ENCODE measurements at places on chromosomes 2 and 18. TPM values are rescaled to one million over a fixed set of nuclear protein-coding genes. Genes with fewer than 3 reads are reported as not detected.

Gene IL18R1
- total RNA-seq: 14.9 TPM

Gene CENPA
- 0.63 TPM for total RNA-seq

Gene OTX1
- total RNA-seq: not detected

Gene CPS1
- total RNA-seq: 6.7 TPM

Gene FAM161A
- total RNA-seq: 3.7 TPM

Gene GALNT5
- 0.47 TPM for total RNA-seq

Gene ASPRV1
- 1.6 TPM for total RNA-seq

Gene KANSL3
- total RNA-seq: 48.8 TPM

Gene IFT172
- total RNA-seq: 40.3 TPM

Gene TRIM54
- total RNA-seq: 0.31 TPM

Gene TBR1
- total RNA-seq: not detected

Gene KCMF1
- total RNA-seq: 64.3 TPM

Gene CDH2
- 29.6 TPM for total RNA-seq

Gene CTAGE1
- not detected for total RNA-seq
